BJ (cell line): ENCODE measurements at places on chromosomes 11 and 22. TPM values are rescaled to one million over a fixed set of nuclear protein-coding genes. Genes with fewer than 3 reads are reported as not detected.

Gene HTR3A
- not detected in 2 replicates for polyA plus RNA-seq

Gene GRAMD1B
- 8.7 and 11.7 TPM in 2 replicates for polyA plus RNA-seq

Gene OR56A1
- not detected in 2 replicates for polyA plus RNA-seq

Gene DENND5A
- 194 and 289 TPM in 2 replicates for polyA plus RNA-seq

Gene INS
- polyA plus RNA-seq, result not detected in 2 replicates

Gene MUC2
- not detected in 2 replicates for polyA plus RNA-seq

Gene PHLDB1
- polyA plus RNA-seq, result 51.1 and 74.7 TPM in 2 replicates

- no peak for DNase-seq
These were observed 59.3 kb downstream of the ENDOD1 start for GRCh38 chr11:95148938-95149337.

GRCh38 chr11:61881397-61881796 lies 9.9 kb downstream of the FADS3 start:
- DNase-seq, result no peak

DNA sequence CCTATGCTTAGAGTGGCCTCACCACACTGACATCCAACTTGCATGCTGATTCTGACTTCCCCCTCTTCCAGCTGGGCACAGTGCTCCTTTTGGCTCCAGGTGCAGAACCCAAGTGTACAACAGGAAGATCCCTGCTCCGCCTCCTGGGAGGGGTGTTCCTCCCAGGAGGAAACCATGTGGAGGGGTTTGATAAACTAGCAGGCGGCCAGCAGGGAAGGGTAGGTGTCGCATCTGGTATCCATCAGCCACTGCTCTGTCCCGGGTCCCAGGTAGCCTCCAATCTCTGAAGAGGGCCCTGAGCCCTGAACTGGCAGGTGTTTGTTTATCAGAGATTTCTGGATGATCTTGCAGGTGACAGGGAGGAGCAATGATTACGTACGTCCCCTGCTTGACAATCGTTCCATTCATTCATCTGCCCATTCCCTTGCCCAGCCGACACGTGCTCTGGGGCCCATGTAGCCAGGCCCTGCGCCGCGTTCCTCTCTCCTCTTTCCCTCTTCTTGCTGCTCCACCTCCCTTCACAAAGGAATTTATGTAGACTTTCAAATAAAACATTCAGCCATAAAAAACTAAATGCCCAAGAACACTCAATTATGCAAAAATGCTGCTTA lies 41.2 kb upstream of the MICAL2 start:
- no peak for DNase-seq

- no peak for DNase-seq
These were observed 1402.6 kb upstream of the TENM4 start for GRCh38 chr11:80843266-80843974.

DNA sequence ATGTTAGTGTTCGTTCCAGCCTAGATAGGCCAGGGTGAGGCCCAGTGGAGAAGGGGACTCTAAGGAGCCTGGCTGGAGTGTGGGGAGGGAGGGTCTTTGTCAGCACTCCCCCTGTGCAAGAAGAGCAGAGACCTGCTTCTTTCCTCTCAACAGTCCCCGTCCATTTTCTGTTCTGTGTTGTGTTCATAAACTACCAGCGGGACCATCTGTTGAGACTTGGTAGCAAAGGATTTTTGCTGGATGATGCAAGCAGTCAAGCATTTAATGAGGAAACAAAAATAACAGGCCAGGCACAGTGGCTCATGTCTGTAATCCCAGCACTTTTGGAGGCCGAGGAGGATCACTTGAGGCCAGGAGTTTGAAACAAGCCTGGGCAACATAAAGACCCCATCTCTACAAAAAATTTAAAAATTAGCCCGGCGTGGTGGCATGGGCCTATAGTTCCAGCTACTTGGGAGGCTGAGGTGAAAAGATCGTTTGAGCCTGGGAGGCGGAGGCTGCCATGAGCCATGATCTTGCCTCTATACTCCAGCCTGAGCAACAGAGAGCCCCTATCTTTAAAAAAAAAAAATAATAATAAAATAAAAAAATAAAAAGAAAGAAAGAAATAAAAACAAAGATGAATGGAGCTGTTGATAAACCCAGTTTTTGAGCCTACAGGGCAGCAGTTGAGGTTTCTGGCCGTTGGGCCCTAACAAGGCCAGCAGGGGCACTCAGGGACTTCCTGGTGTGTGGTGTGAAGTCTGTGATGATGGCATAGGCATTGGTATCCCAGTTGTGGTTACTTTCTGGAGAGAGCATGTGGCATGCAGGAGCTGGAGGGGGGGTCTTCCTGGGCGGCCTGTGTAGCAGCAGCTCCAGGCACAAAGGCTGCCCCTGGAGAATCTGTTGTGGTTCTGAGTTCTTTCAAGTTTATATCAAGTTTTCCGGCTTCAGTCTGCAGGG lies 1.7 kb upstream of the TXNRD2 start:
- peak; percentile 78 for DNase-seq

GRCh38 chr22:25492841-25493734 lies 71.4 kb upstream of the GRK3 start:
- no peak for DNase-seq

GRCh38 chr11:98835335-98835734 lies 185.4 kb upstream of the CNTN5 start:
- no peak for DNase-seq

DNA sequence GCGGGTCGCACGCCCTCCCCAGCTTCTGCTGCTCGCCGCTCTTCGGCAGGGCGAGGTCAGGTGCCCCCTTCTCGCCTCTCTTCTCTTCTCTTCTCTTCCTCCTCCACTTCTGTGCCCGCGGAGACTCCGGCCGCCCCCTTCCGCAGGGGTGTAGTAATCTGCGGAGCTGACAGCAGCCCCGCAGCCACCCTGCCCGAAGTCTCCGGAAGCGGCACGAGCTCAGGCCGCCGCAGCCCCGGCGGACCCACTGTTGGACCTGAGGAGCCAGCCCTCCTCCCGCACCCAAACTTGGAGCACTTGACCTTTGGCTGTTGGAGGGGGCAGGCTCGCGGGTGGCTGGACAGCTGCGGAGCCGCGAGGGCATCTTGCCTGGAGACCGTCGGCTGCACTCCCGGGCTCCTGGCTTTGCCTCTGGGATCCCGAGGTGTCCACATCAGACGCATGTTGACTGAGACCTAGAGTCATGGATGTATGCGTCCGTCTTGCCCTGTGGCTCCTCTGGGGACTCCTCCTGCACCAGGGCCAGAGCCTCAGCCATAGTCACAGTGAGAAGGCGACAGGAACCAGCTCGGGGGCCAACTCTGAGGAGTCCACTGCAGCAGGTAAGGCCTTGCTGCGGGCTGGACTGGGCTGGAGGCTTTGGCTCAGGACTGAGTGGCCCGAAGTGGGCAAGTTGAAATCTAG lies 486 bp downstream of the STIM1 start:
- no peak for DNase-seq

DNA sequence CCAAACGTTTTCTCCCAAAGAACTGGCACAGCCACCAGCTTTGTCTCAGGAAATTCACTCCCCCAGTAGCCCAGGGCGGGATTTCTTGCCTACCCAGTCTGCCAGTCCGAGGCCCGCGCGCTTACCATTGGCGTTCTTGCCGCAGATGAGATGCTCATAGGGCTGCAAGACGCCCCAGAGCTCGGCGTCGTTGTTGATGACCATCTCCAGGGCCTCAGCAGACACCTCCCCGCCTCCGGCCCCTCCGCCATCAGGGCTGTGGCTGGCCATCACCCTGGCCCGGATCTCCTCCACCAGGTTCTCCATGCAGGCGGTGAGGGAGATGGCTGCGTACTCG lies 1.3 kb downstream of the ABTB2 start:
- DNase-seq, result no peak

GRCh38 chr11:86443415-86443814 lies 68.7 kb downstream of the CCDC81 start:
- no peak for DNase-seq

- DNase-seq, result no peak
These were observed 175.5 kb downstream of the MN1 start for GRCh38 chr22:27625769-27626674.

DNA sequence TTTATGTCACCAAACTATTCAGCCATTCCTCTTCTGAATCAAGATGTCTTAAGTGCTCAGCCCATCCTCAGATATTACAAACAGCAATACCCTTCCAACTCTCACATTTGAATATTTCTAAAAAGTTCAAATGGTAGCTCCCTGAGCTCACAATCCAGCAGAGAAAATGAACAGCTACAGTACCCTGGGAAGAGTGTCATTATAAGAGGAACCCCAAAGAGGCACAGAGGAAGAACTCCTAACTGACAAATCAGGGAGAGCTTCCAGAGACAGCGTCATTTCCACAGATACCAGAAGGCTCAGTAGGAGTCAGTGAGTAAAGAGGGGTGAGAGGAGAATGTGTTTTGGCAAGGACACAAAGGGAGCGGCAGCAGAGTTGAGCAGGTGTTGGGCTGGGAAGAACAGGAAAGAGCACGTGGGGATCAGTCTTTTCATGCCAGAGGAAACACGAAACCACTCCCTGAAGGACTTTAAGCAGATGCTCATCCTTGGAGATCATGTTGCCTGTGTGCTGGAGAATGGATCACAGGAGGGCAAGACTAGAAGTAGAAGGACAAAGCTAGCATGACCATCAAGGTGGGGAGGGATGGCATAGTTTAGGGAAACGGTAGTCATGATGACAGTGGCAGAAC lies 4.3 kb downstream of the CLTCL1 start:
- no peak for DNase-seq

DNA sequence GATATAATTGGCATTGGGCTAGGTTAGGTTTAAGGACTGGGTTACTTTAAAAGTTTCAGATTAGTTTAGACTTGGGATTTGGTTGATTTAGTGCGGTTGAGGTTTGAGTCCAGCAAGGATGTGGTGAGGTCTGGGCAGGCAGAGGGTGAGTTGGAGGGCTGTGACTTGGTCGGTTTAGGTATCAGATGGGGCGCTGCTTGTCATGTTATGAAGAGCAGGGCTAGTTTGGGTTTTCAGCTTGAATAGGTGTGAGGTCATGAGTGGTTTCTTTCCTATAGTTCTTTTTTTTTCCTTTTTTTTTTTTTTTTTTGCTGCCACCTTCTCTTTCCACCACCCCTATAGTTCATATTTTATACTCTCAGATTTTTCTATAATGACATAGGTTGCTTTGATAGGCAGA lies 4.8 kb downstream of the CLCF1 start:
- DNase-seq, result no peak

DNA sequence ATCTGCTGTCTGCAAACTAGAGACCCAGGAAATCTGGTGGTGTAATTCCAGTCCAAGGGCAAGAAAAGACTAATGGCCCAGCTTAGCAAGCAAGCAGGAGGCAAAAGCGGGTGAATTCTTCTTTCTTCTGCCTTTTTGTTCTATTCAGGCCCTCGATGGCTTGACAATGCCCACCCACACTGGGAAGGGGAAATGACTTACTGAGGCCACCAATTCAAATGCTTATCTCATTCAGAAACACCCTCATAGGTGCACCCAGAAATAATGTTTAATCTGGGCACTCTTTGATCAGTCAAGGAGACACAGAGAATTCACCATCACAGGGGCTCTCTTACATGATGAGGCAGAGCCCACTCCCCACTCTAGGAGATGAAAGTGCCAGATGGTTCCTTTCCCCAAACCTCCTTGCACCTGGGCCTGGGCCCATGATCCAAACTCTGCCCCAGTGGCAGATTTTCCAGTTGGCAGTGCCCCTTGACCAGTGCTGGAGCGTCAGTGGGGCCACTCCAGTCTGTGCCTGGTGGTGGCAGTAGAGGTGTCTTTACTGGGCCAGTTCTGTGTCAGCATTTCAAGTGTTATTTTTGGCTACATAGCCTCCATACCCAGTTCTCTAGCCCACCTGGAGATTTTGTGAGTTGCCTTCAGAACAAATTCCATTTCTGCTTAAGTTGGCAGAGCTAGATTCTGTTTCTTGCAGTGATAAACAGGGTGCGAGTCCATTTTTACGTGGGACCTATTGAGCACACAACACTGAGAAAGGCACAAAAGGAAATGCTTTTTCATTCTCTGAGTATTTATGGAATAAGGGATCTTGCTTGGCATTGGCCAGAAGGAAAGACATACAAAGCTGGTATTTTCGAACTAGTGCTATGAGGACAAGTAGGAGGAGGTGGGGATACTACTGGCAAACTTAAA lies 7.5 kb downstream of the ELMOD1 start:
- no peak for DNase-seq

GRCh38 chr11:60119710-60120109 lies 31.2 kb downstream of the MS4A2 start:
- no peak for DNase-seq

DNA sequence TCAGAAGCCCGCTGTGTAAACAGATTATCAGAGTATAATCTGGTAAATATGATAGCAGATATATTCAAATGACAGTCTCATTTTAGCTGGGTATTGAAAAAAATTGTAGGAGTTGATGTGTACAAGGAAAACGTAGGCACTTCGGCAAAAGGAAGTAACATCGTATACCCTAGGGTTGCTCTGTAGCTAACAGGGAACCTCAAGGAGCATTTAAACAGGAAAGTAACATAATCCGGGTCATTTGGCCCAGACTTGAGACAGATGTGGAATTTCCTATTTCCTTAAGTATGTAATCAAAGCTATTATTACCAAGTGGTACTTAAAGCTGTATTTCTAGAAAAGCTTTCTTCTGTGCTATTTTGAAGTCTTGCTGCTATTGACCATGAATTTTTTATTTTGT lies 215.6 kb downstream of the DDX10 start:
- DNase-seq, result no peak

- no peak for DNase-seq
These were observed 758.7 kb downstream of the BRD1 start for GRCh38 chr22:49068861-49069500.

DNA sequence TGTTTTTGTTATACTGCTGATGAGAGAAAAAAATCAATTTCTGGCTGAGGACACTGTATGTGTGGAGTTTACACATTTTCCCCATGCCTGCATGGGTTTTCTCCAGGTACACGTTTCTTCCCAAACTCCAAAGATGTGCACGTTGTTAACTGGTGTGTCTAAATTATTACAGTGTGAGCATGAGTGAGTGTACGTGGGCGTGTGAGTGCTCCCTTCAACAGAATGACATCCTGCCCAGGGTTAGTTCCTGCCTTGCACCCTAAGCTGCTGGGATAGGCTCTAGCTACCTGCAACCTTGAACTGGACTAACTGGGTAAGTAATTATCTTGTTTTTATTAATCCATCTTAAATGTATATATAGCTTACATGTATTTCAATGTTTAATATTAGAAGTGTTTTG lies 5.5 kb downstream of the NPAT start:
- no peak for DNase-seq

DNA sequence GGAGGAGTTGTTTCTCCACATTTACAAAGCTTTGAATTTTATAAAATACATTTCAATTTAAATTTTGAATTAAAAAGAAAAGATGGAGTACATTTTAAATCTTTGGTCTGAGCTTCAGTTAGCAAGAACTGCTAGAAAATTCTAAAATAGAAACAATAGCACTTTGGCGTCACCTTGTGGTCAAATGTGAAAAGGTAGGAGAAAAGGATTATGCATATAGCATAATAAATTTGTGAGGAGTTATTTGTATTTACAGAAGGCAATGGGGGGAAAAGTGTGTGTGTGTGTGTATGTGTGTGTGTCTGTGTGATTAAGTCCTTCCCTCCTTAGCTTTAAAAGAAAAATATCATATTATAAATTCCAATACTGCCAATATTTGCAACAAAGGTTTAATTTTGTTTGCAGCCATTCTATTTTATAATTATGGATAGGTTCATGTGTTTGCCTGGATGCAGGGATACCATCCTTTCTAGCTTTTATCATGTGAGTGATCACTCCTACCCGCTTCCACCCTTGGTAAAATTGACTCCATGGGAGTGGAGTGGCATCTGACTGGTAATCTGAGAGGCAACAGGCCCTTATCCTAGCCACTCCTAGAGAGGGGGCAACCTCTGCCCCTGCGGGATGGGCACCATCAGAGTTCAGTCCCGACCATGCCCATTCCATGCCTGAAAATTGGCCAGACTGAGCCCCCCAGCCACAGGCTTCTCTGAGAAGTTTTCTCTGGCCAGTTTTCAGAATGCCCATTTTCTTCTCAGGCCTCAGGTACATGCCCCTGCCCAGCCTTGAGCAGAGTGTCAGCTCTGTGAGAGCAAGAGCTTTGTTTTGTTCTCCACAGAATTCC lies 13.6 kb upstream of the LGR4 start:
- DNase-seq, result no peak
